ENCODE measurements at places on chromosomes 7 and 10.

DNA sequence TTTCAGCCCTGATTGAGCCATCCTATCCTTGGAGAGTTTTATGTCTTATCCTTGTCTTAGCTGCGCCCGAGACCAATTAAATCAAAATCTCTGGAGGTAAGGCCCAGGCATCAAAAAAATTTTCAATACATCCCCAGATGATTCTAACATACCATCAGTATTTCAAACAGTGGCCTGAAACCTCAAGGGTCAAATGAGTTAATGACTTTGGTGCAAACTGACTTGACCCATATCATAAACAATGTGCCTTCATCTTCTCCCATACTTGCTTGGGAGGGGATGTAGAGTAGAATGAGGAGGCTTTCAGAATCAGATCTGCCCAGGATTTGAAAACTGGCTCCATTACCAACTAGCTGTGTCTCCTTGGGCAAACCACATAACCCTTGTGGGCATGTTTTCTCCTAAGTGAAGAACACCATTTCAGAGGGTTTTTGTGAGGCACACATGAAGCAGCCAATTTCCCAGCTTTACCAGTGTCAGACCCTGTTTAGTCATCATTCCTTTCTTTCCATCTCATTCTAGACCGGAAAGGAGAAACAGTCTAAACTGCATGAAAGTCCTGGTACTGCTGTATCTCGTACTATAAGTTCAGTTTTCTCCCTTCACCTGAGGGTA, 35.7 kb upstream of the ATXN7L1 start:
- no peak for DNase-seq

GRCh38 chr10:132515811-132516726, 21.5 kb upstream of the INPP5A start:
- DNase-seq: no peak

DNA sequence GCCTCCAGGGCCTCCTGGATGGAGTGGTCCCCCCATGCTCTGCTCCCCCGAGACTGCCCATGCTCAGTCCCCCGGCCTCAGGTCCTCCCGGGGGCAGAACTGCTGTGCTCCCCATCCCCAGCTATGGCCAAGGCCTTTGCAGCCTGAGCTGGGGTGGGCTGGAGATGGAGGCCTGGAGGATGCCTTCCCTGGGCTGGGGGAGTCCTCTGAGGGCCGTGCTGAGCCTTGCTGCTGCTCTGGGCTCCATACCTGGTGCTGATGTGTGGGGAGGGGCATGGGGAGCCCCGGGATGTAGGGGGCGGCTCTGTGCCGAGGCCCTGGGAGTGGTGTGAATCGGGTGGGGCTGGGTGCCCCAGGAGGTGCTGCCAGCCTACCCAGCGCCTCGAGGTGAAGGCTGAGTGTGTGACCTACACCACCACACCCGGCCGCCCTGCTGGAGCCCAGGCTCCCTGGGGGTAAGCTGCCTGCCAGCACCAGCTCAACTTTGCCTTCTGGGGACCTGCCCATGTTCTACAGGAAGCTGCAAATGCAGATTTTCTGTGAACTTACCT, 109.5 kb downstream of the UNCX start:
- no peak for DNase-seq

DNA sequence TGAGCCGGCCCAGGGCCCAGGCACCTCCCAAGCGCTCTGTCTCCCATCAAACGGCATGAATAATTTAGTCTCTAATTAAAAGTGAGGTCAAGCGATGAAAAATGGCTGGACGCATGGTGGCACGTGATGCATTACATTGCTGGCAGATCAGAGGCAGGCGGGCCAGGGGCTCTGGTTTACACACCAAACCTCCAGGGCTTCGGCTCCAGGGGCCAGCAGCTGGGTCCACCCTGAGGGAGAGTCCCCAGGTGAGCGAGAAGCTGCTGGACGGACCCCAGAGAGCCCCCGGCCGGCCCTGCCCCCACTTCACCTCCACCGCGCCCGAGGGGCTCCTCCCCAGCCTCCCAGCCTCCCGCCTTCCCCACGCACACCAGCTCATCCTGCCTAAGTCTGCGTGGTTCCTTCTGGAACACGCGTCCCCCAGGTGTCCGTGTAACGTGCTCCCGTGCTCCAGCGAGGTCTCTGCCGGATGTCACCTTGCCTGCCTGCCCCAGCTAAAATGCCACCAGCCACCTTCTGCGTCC, 23.2 kb downstream of the UNCX start:
- no peak for DNase-seq

DNA sequence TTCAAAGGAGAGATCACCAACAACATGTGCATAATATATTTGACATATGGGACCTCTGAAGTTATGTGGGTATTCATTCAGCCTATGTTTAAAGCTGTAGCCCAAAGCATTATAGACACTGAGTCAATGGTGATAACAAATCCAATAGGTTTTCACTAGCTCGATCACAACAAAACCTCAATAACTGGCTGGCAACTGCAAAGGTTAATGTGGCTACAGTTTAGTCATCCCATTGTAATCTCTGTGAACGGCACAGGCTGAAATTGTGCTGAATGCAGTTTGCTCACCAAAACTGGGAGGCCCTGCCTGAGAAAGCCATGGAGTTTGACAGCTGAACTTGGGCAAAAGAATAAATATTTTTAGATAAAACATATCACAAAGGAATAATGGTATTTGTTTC, 152.4 kb upstream of the ADO start:
- no peak for DNase-seq

DNA sequence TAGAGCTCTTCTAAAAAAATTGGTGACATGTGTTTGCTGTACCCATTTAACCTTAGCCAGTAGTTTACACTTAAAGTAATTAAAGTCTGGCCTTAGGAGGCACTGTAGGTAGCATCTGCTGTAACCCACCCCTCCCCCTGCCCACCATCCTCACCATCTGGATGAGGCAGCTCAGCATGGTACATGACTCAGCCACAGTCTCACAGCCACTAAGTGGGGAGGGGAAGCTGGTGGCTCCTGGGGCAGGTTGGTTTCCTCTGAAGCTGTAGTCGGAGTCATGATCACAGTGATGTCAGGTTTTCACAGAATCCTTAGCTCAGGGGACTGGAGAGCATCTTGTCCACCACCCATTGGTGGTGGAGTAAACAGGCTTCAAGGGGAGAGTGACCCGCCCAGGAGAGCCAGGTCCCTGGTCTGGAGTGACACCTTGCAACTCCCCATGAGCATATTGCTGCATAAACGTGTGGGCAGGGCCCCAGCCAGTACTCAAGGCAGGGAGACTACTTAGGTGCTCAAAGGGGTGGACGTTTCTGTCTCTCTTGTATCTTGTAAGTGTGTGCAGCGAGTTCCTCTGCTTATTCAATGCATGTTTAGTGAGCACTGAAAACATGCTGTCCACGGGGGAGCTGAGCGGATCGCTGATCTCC, 125.9 kb downstream of the GRK5 start:
- no peak for DNase-seq

DNA sequence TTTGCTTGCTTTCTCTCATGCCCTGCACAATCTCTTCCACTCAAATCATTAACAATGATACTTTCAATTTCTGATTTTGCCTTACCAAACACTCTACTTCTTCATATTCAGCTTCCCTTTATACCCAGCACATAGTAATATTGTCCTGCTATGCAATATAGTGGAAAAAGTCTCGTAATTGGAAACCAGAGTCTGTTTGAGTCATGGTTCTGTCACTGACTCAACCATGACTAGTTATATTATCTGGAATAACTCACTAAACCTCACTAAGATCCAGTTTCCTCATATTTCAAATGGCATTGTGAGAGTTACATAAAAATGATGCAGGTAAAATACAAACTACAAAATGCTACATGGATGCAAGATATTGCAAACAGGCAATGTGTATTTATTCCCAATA, 98.5 kb upstream of the LRRTM3 start:
- no peak for DNase-seq

GRCh38 chr10:6892864-6893263, 312.8 kb upstream of the PRKCQ start:
- no peak for DNase-seq

GRCh38 chr10:63763744-63764143, 242.5 kb downstream of the REEP3 start:
- no peak for DNase-seq

- DNase-seq: no peak
Observed at GRCh38 chr7:150799741-150800580, at the start of gene TMEM176B. Gene TMEM176B, minus strand, starts transcription at chr7:150800364. Its CDS starts 3,795 bp downstream, at chr7:150796569.

- no peak for DNase-seq
Observed at GRCh38 chr10:114526126-114526503, 121.8 kb upstream of the AFAP1L2 start.

All from stimulated activated CD8-positive, alpha-beta memory T cell treated with anti-CD3 and anti-CD28 coated beads, Interleukin-4, amount 100 ng/mL, for 1 hour (primary cell).